Stomach (tissue), 19 donors: ENCODE measurements at places on chromosomes 3 and 15. TPM values are rescaled to one million over a fixed set of nuclear protein-coding genes. Genes with fewer than 3 reads are reported as not detected.

Gene CLRN1
- total RNA-seq = not detected

- H3K27me3 ChIP-seq = no peaks in the 10 kb centered on the region
- H3K27ac ChIP-seq = no peak overlapping the region
- no peaks in the 10 kb centered on the region for H3K36me3 ChIP-seq
- H3K4me1 ChIP-seq = no peaks in the 10 kb centered on the region
Observed at GRCh38 chr3:127276396-127276795, 11.4 kb downstream of the PRR20G start.

DNA sequence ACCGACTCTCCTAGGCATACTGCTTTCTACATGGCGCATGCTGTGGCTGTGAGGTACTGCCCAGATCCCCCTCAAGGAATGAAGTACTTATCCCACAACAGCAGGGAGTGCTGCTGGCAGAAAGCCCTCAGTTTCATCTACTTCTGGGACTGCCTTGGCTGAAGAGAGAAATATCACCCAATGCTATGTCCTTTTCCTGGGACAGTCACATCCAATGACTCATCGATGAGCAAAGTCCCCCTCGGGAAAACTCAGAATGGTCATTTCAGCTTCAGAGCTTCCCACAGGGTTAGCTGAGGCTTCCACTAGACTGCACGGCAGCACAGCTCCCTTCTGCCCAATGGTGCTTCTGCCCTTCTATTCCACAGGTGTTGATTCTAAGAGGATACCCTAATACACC, 3.6 kb upstream of the NMD3 start:
- H3K36me3 ChIP-seq = no peaks in the 10 kb centered on the region
- no peak overlapping the region for H3K27ac ChIP-seq
- no peaks in the 10 kb centered on the region for H3K4me1 ChIP-seq
- DNase-seq = no peak
- no peak overlapping the region for H3K4me3 ChIP-seq

Gene TAGLN3
- not detected for total RNA-seq

DNA sequence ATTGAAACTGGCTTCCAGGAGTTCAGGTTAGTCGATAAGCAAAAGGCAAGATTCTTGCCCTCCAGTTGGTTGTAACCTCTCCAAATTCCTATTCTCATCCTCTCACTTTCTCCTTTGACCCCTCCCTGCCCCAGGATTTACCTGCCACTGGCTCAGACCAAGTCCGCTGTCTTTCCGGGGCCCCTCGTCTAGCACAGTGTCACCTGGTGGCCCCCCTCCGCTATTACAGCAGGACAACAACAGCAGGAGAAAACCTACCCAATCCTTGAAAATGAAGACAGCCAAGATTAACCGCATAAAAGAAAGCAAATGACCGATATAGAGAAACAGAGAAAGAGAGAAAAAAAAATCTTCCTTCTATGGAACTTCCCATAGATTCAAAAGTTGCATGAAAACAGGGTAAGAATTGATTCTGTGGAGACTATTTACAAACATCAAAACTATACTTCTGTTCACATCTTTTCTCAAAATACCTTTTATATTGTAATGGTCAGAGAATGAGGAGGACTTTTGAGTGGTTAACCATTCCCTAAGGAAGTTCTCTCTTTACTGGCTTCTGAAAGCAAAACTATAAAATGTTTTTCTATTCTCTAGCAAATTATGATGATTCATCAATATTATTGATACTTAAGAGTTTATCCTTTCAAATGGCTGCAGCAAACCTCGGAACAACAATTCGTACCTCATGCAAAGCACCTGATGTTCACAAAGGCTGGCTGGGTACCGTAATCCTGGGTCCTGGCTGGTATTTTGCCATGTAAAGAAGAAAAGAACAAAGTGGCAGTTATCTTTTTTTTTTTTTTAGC, 10.0 kb upstream of the ST8SIA2 start:
- H3K27ac ChIP-seq = no peak overlapping the region
- no peak overlapping the region for H3K4me3 ChIP-seq
- no peaks in the 10 kb centered on the region for H3K36me3 ChIP-seq
- no peak for DNase-seq

- H3K36me3 ChIP-seq = no peaks in the 10 kb centered on the region
- no peaks in the 10 kb centered on the region for H3K4me1 ChIP-seq
- H3K27me3 ChIP-seq = no peaks in the 10 kb centered on the region
Observed at GRCh38 chr3:127940116-127940515, 25.1 kb downstream of the KBTBD12 start.

DNA sequence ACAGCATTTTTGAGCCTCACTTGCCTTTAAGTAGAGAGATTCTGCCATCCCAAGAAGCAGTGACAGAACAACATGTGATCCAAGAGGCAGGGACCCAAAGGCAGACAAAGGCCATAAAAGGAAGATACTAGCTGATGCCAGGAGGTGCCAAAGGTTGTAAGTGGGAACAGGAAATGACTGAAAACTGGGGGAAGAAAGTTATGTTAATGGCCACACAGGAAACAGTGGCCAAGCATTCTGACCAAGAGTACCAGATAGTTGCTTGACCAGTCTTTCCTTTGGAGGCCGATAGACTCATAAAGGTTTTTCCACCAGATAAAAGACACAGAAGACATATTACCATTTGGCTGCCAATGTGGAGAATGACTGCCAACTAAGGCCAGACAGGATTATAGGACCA, 274.5 kb upstream of the PEX5L start:
- H3K36me3 ChIP-seq = no peaks in the 10 kb centered on the region
- H3K4me3 ChIP-seq = no peak overlapping the region
- no peaks in the 10 kb centered on the region for H3K4me1 ChIP-seq
- no peaks in the 10 kb centered on the region for H3K27me3 ChIP-seq
- DNase-seq = no peak

DNA sequence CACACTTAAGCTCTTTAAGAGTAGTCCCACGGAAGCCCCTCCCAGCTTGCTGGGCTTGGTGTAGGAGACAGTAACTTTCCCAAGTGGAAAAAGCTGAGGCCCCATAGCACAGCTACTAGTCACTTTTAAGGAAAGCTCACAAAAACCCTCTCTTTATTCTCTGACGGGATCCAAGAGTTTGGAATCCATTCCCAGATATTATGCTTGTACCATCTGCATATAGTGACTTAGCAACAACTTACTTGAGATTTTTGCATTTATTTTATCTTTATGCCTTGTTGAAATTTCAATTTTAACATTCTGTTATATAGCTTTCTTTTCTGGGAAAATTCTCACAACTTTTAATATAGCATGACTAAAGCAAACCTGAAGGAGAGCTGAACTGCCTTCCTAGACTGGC, 19.5 kb downstream of the GPR15 start:
- H3K36me3 ChIP-seq = no peaks in the 10 kb centered on the region
- no peak for DNase-seq
- no peaks in the 10 kb centered on the region for H3K4me1 ChIP-seq
- no peaks in the 10 kb centered on the region for H3K27me3 ChIP-seq

GRCh38 chr3:186644683-186645082, 4.5 kb downstream of the FETUB start:
- no peak for DNase-seq
- H3K27ac ChIP-seq = no peak overlapping the region
- H3K4me3 ChIP-seq = no peak overlapping the region
- H3K36me3 ChIP-seq = no peaks in the 10 kb centered on the region
- no peaks in the 10 kb centered on the region for H3K4me1 ChIP-seq
- H3K27me3 ChIP-seq = no peaks in the 10 kb centered on the region

- H3K27me3 ChIP-seq = no peaks in the 10 kb centered on the region
- no peak for DNase-seq
- H3K4me3 ChIP-seq = no peak overlapping the region
- no peaks in the 10 kb centered on the region for H3K4me1 ChIP-seq
Observed at GRCh38 chr15:28907338-28907960, 21.7 kb downstream of the APBA2 start.

- H3K27ac ChIP-seq = no peak overlapping the region
- H3K4me3 ChIP-seq = no peak overlapping the region
- peak; percentile 69 for DNase-seq
- no peaks in the 10 kb centered on the region for H3K36me3 ChIP-seq
- peaks cover 22% of the 10 kb centered on the region for H3K4me1 ChIP-seq
- H3K27me3 ChIP-seq = no peaks in the 10 kb centered on the region
Observed at GRCh38 chr15:57922776-57923175, 142.7 kb downstream of the ALDH1A2 start.

DNA sequence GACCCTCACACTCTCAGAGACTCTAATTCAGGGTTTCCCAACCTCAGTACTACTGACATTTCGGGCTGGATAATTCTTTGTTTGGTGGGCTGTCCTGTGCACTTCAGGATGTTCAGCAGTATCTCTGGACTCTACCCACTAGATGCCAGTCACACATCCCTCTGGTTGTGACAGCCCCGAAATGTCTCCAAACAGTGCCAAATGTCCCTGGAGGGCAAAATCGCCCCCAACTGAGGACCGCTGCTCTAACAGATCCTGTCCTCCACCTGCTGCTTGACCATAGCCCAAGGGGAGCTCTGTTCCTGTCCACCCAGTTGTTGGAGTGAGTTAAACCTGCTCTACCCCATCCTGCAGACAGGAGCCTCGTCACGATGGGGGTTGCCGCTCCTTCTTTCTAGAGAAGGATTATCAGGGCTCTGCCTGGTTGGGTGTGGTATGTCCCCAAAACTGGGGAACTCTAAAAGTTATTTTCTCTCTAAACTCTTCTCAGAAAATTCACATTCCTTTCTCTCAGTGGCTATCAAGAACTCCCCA, 85.6 kb upstream of the PSMD6 start:
- H3K36me3 ChIP-seq = no peaks in the 10 kb centered on the region
- H3K27me3 ChIP-seq = no peaks in the 10 kb centered on the region
- no peak overlapping the region for H3K27ac ChIP-seq
- DNase-seq = no peak

Gene SNX33
- total RNA-seq = 16.5 TPM

- H3K27ac ChIP-seq = no peak overlapping the region
- DNase-seq = no peak
- H3K27me3 ChIP-seq = no peaks in the 10 kb centered on the region
- no peaks in the 10 kb centered on the region for H3K4me1 ChIP-seq
- no peaks in the 10 kb centered on the region for H3K36me3 ChIP-seq
Observed at GRCh38 chr3:150022381-150023238, 51.9 kb upstream of the PFN2 start.

DNA sequence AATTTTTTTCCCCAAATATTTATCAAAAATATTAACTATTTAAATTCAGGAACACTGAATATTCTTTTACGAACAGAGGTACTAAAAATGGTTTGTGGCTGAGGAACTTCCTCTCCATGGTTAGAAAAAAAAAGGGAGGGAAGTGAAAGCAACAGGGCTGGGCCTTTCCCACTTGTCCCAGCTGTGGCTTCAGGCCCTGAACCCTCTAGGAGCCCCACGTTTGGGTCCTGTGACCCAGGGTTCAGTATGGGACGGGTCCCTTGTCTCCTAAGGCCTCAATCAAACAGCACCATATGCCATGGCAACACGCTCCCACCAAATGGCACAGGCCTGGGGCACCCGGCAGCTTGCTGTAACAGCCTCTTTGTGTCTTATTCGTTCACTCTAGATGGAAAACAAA, 32.4 kb downstream of the POC1A start:
- H3K36me3 ChIP-seq = no peaks in the 10 kb centered on the region
- DNase-seq = no peak
- H3K27me3 ChIP-seq = no peaks in the 10 kb centered on the region
- H3K4me1 ChIP-seq = peaks cover 15% of the 10 kb centered on the region
- H3K4me3 ChIP-seq = no peak overlapping the region

Gene SI
- total RNA-seq = not detected

- no peak for DNase-seq
- H3K27me3 ChIP-seq = no peaks in the 10 kb centered on the region
- H3K27ac ChIP-seq = no peak overlapping the region
- H3K4me3 ChIP-seq = no peak overlapping the region
- peaks cover 20% of the 10 kb centered on the region for H3K4me1 ChIP-seq
- H3K36me3 ChIP-seq = no peaks in the 10 kb centered on the region
Observed at GRCh38 chr15:44300572-44300971, 12.1 kb downstream of the GOLM2 start.

- H3K4me1 ChIP-seq = no peaks in the 10 kb centered on the region
- no peaks in the 10 kb centered on the region for H3K36me3 ChIP-seq
- H3K27ac ChIP-seq = no peak overlapping the region
- H3K4me3 ChIP-seq = no peak overlapping the region
- H3K27me3 ChIP-seq = peaks cover 9% of the 10 kb centered on the region
- no peak for DNase-seq
Observed at GRCh38 chr15:98178861-98179260, 218.4 kb downstream of the ARRDC4 start.

Gene ADCY5
- 6.1 TPM for total RNA-seq

Gene CIP2A
- 3.5 TPM for total RNA-seq

GRCh38 chr3:128504963-128505730, 12.1 kb upstream of the GATA2 start:
- no peak for DNase-seq
- H3K36me3 ChIP-seq = no peaks in the 10 kb centered on the region
- peaks cover 11% of the 10 kb centered on the region for H3K27me3 ChIP-seq
- H3K4me3 ChIP-seq = no peak overlapping the region
- no peaks in the 10 kb centered on the region for H3K4me1 ChIP-seq

DNA sequence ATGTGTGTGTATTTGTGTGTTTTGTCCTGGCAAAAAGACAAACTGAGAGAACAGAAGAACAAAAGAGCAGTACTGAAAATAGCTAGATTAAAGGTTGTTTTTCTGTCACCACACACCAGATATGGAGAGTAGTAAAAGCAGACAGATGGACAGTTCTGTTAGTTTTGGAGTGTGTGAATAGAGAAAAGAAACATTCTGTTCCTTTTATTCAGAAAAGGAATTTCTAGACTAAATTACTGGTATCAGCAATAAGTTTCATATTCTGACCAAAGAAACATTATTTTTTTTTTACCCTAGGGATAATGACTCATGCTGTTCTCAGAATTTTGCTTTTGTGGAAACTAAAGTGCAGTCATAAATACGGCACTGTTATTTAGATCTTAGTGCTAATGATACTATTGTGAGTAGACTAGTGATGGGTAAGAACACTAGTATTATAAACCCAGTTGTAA, 32.9 kb downstream of the PIK3CA start:
- peak; percentile 51 for DNase-seq
- H3K4me1 ChIP-seq = peaks cover 11% of the 10 kb centered on the region
- peak overlapping the region; percentile 74 for H3K27ac ChIP-seq
- no peaks in the 10 kb centered on the region for H3K27me3 ChIP-seq

Gene GOLGA8G
- not detected for total RNA-seq

GRCh38 chr15:73352082-73352481, 16.7 kb downstream of the HCN4 start:
- H3K4me3 ChIP-seq = no peak overlapping the region
- peaks cover 64% of the 10 kb centered on the region for H3K27me3 ChIP-seq
- no peak for DNase-seq
- no peaks in the 10 kb centered on the region for H3K4me1 ChIP-seq

- H3K27ac ChIP-seq = no peak overlapping the region
- no peak for DNase-seq
- H3K36me3 ChIP-seq = no peaks in the 10 kb centered on the region
- no peak overlapping the region for H3K4me3 ChIP-seq
- H3K4me1 ChIP-seq = peaks cover 6% of the 10 kb centered on the region
Observed at GRCh38 chr3:139473155-139473771, 3.1 kb downstream of the RBP2 start.

- H3K4me1 ChIP-seq = no peaks in the 10 kb centered on the region
- DNase-seq = no peak
- no peaks in the 10 kb centered on the region for H3K27me3 ChIP-seq
- no peaks in the 10 kb centered on the region for H3K36me3 ChIP-seq
Observed at GRCh38 chr3:106114220-106114619, 245.4 kb upstream of the CBLB start.

Gene IL5RA
- not detected for total RNA-seq
